ENCODE measurements at places on chromosomes 12 and 14.

- DNase-seq: no peak
These were observed 945.8 kb downstream of the DIO2 start for GRCh38 chr14:79265366-79265946.

DNA sequence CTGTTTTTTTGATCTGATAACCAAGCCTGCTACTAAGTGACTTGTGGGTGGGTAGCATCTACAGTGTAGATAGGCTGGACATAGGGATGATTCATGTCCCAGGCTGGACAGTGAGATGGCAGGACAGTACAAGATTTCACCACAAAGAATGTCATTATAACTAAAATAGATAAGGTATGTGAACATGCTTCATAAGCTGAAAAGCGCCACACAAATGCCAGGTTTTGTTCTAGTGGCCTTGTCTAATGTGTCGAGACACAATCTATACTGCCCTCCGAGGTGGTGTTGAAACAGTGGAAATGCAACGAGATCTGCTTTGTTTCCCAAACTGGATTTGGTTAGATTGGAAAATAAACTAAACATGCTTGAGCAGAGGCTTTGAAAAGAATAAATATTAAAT is 4.4 kb downstream of the LGALS3 start:
- no peak for DNase-seq

DNA sequence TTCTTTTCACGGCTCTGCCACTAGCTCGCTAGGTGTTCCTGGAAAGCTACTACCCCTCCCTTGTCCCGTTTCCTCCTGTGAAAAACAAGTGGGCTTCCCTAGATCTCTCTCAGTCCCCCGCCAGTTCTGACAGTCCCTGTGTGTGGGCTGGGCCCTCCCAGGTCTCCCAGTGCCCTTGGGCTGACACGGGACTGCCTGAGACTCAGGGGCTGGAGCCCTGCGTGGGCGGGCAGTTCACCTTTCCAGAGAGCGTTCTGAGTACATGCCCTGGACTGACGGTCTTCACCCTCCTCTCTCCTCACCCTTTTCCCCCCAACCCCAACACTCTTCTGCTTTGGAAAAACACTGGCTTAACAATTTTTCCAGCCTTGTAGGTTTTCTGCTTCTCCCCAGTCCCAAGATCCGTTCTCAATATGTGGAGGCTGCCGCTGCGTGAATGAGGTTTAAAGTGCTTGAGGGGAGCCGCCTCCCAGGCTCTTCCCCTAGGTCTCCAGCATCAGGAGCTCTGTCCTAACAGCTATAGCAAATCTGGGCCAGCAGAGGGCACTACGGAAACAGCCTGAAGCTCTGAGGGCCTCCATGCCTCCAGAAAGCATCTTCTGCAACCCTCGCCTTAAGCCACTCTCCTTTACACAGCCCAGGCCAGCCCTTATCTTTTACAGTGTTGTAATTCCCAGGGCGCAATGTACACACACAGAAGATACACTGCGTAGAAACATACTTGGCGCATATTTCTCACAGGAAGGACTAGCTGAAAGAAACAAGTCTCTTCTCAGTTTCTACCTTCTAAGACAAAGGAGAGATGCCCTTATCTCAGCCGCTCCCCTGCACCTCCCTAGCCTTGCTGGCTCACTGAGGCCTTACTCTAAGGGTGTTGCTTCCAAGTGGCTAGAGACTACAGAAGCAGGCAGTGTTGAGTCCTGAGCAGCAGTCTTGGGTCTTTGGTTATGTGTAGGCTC is 10.4 kb upstream of the DCD start:
- DNase-seq: no peak

GRCh38 chr14:54567224-54567638 is 303 bp downstream of the SAMD4A start:
- DNase-seq: no peak

- DNase-seq: no peak
These were observed 13.3 kb upstream of the TMCC3 start for GRCh38 chr12:94663702-94664101.

DNA sequence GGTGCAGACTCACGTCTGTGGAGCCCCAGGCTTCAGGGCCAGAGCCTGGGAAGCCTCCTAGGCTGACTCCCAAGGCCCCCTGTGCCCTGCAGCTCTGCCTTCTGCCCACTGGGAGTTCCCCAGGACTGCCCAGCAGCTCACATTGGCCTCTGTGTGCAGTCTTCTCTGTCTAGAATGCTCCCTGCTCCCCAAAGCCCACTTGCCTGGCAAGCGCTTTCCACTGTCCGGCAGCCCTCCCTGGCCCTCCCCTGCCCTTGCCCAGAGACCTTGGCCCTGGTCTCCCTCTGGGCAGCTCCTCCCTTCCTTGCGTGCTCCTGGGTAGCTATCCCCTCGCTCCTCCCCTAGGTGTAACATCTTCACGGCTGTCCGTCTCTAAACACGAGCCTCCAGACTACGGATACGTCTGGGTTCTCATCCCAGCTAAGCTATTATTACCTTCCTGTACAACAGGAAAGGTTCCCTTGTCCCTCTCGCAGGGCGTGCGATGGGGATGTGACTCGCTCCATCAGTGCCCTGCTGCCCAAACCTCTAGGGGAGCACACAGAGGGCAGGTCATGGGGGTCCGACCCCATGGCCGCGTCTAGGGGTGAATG is 325.5 kb upstream of the RTL1 start:
- no peak for DNase-seq
